ENCODE measurements at places on chromosomes 1 and 21.
A peak's percentile ranks its signal among the peaks of the same experiment; 100 is the strongest.

DNA sequence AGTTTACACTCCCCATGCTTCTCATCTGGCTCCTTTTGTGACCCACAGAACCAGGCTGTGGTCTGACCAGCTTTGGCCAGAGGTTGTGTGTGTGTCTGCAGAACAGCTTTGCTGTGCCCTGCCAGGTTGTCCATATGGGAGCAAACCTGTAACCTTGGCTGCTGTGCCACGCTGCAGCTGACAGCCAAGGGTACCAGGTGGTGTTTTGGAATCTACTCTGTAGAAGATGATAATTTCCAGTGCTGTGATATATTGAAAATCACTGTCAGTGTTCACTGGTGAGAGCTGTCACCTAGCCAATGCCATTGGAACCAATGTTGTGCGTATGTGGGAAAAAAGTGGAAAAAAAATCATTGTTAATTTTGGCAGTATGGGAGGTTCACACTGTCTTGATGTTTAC is 18.2 kb downstream of the CENPF start:
- DNase-seq = no peak

DNA sequence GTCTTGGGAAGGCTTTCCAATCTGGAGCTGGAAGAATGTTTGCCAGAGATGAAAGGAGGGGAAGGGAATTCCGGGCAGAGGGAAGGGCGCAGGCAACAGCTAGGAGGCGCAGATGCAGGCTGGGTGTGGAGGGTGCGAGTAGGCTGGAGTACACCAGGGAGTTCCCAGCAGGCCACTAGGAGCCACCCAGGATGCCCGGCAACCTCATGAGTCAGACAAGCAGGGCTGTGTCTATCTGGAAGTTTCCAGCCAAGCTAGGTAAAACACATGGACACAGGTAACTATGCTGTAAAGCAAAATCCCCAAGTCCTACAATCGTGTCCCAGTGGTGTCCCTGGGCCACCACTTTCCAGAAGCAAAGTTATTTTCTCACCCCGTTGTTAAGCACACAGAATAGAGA is 990 bp upstream of the NBL1 start:
- DNase-seq = no peak

GRCh38 chr1:22639286-22639685 is 2.9 kb downstream of the C1QA start:
- DNase-seq = peak; percentile 72

- DNase-seq = no peak
Measured at GRCh38 chr1:6272868-6273267, 12.0 kb upstream of the GPR153 start.

- peak; percentile 77 for DNase-seq
Measured at GRCh38 chr1:97252076-97252475, 530.5 kb downstream of the PTBP2 start.

DNA sequence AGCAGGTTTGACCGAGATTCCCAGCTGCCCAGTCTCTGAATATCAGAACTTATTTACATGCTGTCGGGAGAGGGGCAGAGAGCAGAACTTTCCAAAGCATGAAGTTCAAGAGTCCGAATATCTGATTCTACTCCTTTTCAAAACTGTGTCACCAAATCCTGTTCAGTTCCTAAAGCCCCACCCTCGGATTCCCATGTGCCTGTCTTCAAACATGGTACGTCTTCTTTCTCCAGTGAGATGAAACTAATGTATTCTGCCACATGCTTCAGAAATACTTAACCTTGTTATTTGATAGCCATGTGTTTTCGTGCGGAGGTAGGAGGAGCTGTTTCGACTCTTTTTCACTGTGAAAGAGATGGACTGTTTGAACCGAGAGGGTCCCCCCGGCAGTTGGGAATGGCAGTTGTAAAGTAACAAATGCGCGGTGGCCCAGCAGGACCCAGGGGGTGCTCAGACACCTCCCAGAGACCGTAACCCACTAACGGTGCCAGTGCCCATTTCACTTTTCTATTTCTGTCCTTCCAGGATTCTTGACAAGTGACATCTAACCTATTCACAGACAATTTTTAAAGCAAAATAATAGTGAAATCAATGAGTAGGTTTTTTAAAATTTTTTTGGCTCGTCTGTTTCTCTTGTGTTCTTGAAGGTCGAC is 67.2 kb downstream of the ZBTB18 start:
- DNase-seq = no peak

GRCh38 chr1:62528015-62528414 is 69.3 kb upstream of the ANGPTL3 start:
- no peak for DNase-seq

DNA sequence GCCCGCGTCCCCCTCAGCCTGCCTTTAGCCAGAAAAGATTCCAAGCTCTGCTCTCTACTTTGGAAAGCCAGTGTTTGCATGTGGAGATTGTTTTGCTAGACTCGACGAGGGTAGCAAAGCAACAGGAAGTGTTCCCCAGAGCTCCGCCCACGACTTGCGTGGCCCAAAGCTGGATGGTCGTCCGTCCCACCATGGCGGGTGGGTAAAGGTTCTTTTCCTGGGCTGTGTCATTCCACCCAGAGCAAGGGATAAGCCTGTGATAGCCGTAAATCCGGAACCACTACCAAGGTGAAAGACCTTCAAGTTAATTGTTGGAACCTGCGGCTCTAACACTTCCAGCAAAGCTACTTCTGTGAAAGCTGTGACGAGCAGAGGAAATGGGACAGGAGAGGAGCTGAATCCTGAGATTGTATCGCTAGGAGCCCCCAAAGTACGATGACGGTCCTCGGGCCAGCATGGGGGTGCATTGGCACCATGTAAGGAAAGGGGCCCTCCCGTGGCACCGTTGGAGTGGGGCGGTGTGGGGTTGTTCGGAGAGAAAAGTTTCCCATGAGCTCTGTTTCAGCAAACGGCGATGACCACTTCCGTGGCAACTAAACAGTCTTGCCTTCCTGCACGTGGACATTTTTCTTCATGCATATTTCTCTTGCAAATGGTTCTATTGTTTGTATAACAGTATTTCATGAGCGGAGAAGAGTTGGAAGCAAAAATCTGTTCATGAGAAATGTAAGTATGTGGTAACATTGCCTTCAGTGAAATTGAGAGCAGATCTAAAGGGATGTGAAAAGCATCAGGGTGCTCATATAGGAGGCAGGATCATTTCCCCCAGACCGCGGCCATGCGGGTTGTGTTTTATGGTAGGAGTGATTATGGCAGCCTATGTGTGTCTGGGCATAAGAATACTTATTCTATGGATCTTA is 8.4 kb downstream of the MX2 start:
- DNase-seq = no peak

- DNase-seq = no peak
Measured at GRCh38 chr1:236407059-236407458, 13.0 kb downstream of the EDARADD start.

GRCh38 chr1:66217021-66217420 is 316.9 kb upstream of the SGIP1 start:
- peak; percentile 84 for DNase-seq

DNA sequence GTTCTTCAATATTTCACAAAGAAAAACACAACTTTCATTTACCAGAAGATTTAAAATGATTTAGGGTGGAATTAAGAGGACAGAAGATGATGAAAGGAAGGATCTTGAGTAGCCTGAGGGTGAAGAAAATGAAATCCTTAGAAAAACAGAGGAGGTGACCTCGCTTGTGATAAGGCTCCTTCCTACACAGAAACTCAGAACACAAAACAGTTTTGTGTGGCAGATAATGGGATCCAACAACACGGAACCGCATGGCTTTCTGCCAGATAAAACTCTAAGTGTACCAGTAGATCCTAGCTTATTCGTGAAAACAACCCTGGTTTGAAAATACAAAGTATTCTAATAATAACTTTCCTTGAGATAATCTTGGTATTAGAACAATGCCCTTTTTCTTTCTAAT is 74.0 kb upstream of the EXO1 start:
- no peak for DNase-seq

DNA sequence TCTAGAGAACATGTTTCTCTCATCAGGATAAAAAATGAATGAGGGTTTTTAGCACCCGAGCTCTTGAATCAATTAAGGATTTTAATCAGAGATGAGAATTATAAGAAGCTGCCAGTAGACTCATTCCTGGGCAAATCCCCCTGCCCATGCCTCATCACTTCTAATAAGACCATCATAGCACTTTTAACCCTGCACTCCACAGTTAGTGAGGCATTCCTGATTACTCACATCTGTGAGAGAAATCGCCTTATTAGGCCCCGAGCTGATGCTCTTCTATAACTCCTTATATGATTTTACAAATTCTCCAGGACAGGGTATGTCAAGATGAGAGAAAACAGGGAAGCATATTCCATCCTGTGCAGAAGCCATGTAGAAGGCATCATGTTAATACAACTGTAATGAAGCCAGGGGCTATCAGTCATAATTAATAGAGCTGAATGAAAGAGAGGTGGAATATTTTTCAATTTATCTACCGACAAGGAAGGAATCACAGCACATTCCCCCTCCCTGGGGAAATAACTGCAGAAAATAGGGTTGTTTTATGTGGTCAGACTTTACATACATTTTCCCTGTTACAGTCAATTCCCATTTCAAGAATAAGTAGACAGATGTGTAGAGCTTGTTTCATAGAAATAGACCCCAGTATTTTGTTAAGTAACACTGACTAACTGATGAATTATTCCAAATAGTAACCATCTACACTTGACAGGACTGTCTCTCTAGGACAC is 272.7 kb downstream of the HHIPL2 start:
- peak; percentile 67 for DNase-seq

DNA sequence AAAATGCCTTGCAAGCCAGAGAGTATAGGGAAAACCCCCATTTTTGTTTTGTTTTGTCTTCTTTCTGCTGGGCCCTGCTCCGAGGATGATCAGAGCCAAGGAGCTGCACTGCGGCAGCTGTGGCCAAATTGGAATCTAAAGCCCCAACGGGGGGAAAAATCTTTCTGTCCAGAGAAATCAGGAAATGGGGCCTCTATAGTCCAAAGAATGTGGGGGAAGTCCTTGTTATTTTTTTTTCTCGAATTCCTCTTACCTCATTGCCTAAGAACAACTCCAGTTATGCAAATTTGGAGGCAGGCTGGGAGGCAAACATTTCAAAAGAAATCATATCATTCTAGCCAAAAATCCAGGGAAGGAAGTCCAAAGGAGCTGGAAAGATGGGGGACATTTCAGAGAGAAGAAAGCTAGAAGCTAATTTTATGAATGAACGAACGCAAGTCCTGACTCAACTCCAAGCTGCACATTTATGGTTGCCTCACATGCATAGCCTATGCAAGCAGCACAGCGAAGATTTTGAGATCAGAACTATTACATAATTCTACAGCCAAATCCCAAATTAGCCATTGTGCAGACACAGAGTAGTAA is 263.2 kb downstream of the KCTD3 start:
- peak; percentile 21 for DNase-seq

- no peak for DNase-seq
Measured at GRCh38 chr1:175400766-175401165, 208.2 kb upstream of the KIAA0040 start.

DNA sequence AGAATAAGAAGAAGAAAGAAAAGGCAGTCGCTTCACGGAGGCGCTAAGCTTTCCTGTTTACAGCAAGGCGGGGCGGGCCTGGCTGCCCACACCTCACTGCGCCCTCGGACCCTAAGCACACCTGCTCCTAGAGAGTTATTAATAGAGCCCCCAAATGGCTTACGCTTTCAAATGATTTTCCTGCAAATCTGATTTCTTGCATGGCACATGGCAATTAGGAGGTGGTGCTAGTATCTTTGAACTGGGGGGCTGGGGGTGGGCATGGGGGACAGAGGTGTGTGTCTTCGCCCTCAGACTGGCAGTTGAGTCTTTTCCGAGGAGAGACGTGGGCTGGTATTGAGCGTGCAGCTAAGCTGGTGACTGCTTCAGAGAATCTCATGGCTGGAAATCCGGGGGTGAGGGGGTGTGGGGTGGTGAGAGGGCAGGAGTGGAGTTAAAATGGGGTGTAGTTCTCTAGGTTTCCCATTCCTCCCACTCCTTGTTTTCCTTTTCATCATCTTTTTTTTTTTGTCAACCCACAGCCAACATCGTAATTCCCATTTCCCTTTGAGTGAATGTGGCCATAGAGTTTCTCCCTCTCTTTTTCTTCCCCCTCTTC is 1.3 kb downstream of the S1PR1 start:
- no peak for DNase-seq

DNA sequence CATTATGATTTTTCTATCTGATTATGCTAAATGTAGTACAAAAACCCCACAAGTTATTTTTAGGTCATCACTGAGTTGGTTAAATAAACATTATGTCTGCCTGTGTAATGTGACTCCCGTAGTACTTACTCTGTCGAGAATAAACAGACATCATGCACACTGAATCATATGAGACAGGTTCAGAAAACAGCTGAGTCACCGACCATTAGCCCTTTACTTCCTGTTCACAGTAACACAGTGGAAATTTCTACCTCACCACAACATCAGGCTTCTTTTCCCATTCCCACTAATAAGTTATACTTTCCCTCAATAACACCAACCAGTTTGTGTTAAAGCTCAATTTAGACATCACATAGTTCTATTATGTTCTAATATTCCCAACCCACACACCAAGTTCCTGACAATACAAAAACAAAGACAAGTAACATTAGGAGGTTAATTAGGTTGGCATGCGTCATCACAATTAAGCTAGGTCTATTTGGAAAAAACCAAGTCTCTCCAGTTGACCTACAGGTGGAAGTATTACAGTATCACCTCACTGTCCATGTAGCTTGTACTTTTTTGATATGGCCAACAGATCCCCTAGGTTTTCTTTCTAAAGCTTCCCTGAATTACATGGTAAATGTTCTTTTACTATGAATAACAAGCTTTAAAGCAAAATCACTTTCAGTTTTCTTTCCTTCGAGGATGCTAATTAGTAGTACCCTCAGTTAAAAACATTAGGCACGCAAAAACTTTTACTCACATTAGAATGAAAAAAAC is 154.2 kb downstream of the EIF4G3 start:
- peak; percentile 97 for DNase-seq

DNA sequence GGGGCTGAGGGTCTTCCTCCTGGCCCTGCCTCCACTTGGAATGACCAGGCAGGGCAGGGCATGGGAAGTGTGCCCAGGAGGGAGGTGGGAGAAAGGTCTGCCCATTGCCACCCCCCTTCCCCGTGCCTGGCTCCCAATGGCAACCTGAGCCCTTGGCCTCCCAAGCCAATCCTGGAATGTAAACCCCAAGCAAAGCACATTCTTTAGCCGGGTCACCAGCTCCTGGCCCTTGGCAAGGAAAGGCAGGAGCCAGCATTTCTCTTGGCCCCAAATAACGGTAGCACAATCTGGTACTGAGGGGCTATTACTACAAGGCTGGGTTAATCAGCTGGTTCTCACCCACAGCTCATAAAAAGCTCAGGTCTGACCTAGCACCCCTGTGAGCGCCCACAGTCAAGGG is 6.9 kb upstream of the NUAK2 start:
- no peak for DNase-seq

DNA sequence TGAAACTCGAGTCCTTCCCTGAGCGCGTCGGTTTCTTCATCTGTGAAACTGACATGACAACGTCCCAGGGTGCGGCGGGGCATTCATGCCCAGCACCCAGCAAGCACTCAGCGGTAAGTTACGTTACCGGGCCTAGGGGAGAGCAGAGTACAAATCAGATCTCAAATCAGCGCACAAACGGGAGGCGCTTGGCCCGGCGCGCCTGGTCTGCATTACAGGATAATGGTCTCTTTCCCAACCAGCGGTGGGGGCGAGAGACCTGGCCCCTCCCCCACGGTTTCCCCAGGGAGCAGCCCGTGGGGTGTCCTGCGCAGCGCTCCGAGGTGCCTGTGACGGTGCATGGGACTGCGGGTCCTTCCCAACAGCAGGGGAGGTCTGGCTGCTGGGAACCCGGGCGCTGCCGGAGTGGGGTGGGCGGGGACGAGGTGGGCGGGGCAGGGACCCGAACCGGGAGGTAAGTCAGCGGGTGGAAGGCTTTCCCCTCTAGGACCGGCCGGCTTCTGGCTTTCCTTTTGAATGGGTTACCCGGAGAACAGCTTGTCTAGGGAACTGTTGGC is 1.0 kb downstream of the TMEM51 start:
- DNase-seq = no peak

GRCh38 chr21:42350927-42351426 is at the start of gene TFF2:
TFF2 (minus strand) TSS chr21:42350994; CDS start chr21:42350957, 37 bp downstream.
- no peak for DNase-seq
